ENCODE measurements at places on chromosomes 3 and 15. TPM values are rescaled to one million over a fixed set of nuclear protein-coding genes. Genes with fewer than 3 reads are reported as not detected.

IGDCC3 gene
- total RNA-seq: not detected

DNA sequence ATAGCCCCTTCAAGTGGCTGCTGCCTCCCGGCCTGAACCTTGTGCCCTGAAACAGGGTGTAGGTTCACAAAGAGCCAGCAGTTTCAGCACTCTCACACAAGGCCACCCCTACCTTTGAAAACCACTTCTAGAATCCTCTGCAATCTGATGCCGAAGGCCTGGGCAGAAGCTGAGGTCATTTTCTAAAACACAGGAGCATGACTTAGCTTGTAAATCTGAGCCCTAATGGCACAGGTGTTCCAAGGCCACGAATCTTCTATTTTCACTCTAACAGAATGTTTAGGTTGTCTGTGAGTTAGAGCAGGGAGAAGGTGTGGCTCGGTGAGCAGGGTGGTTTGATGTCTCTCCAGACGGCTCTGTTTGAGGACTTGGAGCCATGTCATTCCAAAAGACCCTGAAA, 62.3 kb downstream of the SYNM start:
- DNase-seq: no peak

DNA sequence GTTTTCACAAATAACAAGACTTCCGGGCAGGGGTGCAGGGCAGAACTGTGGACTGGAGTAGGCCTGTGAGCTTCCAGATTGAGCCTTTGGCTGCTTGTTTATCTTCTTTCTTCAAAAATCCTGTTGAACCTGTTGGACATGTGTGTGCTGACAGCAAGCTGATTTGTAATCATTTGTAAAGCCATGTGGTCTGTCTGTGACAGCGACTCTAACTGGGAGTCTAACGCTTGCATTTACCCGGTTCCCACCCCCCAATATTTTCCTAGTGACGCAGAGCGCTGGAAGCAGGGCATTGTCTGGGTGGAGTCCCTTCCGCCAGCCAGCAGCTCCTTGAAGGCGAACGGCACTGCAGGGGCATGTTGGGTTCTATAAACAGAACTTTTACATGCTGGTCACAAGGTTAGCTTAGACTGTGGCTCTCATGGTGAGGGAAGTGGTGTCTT, 85.7 kb upstream of the MYZAP start:
- no peak for DNase-seq

- no peak for DNase-seq
These were observed 18.6 kb downstream of the CRYGS start for GRCh38 chr3:186525369-186526255.

GRCh38 chr3:151596940-151597339, 136.1 kb upstream of the IGSF10 start:
- DNase-seq: no peak

DNA sequence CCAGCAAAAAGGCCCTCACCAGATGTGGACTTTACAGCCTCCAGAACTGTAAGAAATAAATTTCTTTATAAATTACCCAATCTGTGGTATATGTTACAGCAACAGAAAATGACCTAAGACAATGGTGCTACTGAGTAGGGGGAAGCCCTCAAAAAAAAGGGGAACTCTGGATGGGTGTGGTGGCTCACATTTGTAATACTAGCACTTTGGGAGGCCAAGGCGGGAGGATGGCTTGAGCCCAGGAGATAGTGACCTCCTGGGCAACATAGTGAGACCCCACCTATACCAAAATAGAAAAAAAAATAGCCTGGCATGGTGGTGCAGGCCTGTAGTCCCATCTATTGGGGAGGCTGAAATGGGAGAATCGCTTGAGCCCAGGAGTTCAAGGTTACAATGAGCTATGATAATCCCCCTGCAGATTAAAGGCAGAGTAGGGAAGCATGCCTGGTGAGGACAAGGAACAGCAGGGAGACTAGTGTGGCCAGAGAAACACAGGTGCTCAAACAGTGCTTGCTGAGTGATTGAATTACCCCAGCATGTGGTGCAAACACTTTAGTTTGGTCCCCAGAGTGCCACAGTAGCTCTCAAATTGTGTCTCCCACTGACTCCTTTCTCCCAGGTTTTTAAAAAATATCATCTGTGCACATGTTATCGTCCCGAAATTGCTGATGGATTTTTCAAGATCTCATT, 13.9 kb upstream of the USP3 start:
- DNase-seq: peak; percentile 53
